Cortex of kidney (tissue), 1 donor: ENCODE measurements at places on chromosomes 4 and X.

- no peak for DNase-seq
These were observed 48.5 kb upstream of the CYSLTR1 start for GRCh38 chrX:78375894-78376293.

- no peak for DNase-seq
These were observed 1306.8 kb downstream of the STIM2 start for GRCh38 chr4:28167411-28167810.

DNA sequence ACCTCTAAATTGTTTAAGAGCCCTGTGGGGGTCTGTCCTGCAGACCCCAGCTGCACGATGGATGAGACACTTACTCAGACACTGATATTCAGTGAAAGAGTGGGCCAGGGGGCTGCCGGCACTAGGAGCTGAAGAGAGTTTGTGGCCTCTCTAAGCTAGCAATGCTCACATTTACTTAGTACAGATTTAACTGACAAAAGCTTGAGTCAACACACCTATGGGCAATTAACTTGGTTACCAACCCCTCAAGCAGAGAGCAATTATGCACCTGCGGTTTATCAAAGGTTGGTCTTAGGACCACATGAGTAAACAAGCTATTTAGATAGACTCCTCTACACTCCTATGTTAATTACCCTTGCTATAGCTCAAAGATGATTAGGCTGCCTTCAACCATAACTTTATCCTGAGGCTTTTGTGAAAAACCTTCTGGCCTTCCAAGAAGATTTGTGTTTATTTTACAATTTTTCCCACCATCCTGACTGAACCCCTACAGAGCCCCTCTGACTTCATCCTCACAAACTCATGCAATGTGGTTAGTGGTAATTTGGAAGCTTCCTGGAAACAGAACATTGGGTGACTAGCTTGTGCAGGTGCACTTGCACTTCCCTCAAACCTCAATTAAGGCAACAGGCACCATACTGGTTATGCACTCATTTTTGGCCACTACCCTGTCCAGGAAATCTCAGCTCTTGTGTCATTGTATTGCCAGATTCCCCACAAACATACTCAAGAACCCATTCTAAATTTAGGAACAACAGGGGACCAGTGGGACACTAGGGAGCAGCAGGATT is 234.4 kb upstream of the ITM2A start:
- no peak for DNase-seq

- no peak for DNase-seq
These were observed 98.9 kb downstream of the HPGD start for GRCh38 chr4:174423257-174423944.

DNA sequence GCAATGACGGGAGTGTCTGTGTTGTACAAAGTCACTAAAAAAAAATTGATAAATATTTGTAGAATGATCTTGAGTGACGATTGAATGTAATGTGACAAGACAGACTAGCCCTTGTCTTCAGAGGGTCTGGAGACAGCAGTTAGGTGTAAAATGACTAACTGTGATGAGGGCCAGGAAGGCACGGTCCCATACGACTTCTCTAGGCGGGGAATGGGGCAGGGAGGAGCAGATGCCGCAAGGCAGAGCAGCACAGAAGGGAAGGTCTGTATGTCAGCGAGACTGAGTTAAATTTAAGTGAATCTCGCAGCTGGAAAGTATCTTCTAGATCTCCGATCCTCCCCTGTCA is 405 bp downstream of the CENPE start:
- DNase-seq: no peak

GRCh38 chrX:154396973-154397887 is 947 bp upstream of the RPL10 start:
- no peak for DNase-seq

- no peak for DNase-seq
These were observed 50.1 kb upstream of the CLNK start for GRCh38 chr4:10734697-10735096.

DNA sequence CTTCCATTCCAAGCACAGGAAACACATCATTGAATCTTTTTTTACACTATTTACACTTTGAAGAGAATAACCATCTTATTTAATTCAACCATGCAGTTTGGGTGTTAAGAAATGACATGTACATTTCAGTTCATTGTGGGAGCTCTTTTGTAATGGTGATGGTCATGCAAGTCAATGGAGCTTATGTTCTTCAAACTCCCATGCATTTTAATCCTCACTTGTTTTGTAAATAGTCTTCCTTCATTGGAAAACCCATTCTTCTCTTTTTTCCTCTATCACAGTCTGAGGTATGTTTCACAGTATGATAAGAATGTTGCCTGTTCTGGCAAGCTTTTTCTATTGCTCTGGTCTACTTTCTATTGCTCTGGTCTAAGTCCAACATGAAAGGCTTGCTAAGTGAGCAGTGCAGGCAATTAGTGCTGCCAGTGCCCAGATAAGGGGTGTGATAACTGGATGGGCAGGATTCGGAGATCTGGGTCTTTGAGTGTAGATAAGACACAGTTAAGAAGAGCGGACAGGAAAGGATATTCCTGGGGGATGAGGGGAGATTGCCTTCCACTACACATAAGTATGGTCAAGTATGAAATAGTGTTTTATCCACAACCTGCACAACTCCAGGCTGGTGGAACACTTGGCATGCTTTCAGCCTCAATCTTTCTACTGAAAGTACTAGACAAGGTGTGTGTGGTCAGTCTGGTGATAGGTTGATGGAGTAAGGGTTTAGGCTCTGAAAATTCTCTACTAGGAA is 17.1 kb downstream of the AFP start:
- DNase-seq: no peak

GRCh38 chr4:1360423-1361283 is 13.6 kb downstream of the UVSSA start:
- no peak for DNase-seq

GRCh38 chr4:100519205-100519604 is 1.4 kb upstream of the EMCN start:
- DNase-seq: no peak

DNA sequence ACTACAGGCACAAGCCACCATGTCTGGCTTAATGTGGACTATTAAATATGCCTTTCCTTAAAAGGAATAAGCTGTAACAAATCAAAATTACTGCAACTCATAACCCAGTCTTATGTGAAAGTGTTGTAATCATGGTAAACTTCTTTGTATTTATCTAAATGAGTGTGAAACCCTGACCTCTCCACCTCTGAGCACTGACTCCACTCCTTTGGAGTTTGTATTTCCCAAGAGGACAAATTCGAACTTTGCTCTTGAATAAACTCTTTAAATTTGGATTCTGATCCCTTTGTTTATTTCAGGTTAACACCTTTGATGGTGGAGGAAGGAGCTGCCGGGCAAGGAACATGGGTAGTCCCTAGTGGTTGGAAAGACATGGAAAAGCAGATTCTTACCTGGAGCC is 48.3 kb upstream of the FAM9A start:
- DNase-seq: no peak

- DNase-seq: no peak
These were observed 16.2 kb downstream of the GPAT3 start for GRCh38 chr4:83552083-83552482.

DNA sequence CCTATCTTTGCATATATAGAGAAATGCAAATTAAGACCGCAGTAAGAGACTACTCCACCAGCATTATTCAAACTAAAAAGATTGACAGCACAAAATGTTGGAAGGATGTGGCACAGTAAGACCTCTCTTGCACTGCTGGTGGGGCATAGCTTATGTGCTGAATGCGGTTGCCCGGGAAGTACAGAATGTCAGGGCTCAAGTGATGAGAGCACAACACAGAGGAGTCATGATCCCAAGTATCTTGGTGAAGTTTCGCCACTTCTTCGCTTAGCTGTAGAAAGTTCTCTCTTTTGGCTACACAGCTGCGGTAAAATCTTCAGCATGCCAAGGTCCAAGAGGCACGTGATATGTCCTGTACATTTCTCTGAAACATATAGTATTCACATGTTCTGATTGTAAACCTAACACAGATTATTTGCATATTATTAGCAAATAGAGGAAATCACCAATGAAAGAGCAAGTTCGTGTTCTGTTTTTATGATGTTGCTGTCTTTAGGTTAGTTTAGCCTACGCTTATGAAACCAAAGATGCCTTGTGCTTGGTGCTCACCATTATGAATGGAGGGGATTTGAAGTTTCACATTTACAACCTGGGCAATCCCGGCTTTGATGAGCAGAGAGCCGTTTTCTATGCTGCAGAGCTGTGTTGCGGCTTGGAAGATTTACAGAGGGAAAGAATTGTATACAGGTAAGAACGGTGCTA is 55.0 kb downstream of the HTT-AS start:
- no peak for DNase-seq

GRCh38 chrX:25158635-25159034 is 142.9 kb upstream of the ARX start:
- DNase-seq: no peak

GRCh38 chrX:145532176-145532780 is 285.0 kb downstream of the SPANXN1 start:
- DNase-seq: no peak

DNA sequence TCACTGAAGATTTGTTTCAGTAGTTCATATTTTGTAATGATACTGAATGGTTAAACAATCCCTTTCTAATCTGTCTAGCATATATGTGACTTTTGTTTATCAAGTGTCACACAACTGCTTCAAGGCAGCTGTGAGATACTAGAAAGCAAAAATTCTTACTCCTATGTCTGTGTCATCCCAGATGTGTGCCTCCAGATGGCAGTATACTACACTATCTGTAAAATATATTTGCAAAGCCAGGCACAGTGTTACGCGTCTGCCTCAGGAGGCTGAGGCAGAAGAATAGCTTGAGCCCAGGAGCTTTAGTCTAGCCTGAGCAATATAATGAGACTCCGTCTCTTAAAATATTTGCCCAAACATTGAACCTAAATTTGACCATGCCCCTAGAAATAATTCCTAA is 4.0 kb downstream of the NUDT10 start:
- no peak for DNase-seq

GRCh38 chr4:139798456-139798855 is 132.8 kb downstream of the MGST2 start:
- DNase-seq: no peak

GRCh38 chr4:1868293-1868692 is 2.9 kb upstream of the NSD2 start:
- DNase-seq: no peak

- DNase-seq: no peak
These were observed 14.1 kb upstream of the CD99 start for GRCh38 chrX:2676794-2677675.
